ENCODE measurements at places on chromosomes 3 and 15.

DNA sequence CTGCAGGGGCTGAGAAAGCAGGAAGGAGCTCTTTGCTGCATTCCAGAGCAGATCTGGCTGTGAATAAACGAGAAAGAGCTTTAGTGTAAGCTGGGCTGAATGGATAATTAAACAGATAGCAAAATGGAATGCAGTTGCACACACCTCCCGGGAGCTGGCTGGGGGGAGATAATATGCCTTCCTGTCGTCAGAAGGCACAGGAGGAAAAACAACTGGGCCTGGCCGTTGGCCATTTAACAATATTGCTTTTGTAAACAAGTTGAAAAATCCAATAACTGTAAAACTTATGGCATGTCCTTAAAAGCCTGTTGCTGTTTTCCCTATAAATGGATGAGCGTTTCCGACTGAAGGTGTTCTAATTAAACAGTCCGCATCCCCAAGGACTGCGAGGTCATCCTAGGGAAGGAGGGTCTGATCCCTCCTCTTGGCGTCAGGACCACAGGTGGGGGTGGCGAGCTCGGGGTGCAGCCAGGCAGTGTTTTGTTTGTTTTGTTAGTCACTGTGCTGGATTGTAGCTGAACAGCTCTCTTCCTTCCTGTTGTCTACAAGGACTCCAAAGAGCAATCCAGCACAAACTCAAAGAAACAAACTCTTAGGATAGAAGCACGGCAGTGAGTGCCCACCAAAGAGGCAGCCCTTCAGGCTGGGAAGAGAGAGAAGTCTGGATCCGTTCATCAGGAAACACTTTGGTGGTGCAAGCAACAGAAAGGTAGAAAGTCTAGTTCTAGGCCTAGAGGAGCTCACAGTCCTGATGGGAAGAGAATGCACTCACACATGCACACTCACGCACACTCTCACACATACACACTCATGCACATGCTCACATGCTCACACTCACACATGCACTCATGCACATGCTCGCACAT is 133.4 kb upstream of the SMAD3 start:
- DNase-seq, result peak; percentile 3

GRCh38 chr3:151837057-151837456 is 23.1 kb downstream of the AADAC start:
- no peak for DNase-seq

- no peak for DNase-seq
Measured at GRCh38 chr3:139120086-139121056, 75.7 kb upstream of the PRR23C start.

GRCh38 chr3:141485641-141486495 is 959 bp upstream of the RASA2 start:
- DNase-seq, result no peak

DNA sequence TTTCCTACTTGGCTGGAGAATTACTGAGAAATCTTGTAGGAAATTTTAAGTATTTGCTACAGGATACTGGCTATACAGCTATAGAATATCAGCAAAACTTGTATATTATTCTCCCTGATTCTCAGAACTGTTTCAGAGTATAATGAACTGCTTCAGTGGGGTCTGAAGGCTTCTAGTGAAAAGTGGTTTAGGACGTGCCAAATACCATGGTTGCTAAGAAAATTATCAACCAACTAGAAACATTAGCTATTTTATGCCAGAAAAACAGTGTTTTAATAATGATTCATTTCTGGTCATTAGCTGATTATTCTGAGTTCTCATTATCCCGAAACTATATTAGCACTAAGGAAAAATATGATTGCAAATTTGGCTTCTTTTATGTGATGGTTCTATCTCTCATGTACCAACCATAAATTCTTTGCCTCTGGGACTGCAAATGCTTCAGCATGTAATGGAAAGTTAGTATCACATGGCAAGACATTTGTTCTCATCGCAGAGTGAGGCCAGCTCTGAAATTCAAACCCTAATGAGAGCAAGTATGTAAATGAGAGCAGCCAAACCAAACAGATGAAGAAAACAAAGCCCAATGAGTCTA is 11.0 kb upstream of the TSC22D2 start:
- no peak for DNase-seq

GRCh38 chr3:164332831-164333802 is 745.2 kb downstream of the SI start:
- DNase-seq, result no peak

DNA sequence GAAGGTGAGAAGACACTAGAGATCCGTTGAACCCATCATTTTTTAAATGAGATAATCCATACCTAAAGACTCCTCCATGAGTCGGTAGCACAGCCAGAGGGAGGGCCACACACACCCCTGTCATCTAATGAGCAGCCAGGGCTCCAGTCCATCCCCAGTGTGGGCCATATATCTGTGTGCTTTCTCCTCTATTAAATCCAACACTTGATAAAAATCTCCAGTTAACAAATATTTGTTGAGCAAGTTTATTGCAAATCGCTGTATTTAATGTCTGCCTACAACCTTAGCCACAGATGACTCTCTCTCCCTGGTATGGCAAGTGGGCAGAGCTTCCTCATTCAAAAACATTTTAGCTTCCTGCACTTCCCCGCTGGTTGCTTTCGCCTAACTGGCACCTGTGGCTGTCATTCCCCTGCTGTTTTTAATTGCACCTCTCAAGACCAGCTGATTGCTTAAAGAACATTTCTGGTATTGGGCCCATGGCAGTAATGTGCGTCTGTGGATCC is 82.8 kb downstream of the SMAD3 start:
- DNase-seq, result no peak

- no peak for DNase-seq
Measured at GRCh38 chr3:159645874-159646273, 342.8 kb upstream of the IL12A start.

DNA sequence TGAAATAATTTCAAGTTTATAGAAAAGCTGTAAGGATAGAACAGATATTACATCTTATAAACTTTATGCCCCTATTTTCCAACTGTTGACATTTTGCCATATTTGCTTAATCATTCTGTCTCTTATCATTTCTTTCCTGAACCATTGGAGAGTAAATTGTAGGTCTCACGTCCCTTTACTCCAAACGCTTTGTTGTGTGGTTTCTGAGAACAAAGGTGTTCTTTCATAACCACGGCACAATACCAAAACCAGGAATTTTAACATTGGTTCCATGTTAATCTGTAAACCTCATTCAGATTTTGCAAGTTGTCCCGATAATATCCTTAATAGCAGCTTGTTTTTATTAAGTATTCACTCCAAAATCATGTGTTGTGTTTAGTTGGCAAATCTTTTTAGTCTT is 134.8 kb downstream of the AKAP13 start:
- no peak for DNase-seq

GRCh38 chr3:122066331-122067213 is 11.4 kb downstream of the CD86 start:
- no peak for DNase-seq

- DNase-seq, result no peak
Measured at GRCh38 chr3:133713347-133713746, 32.8 kb upstream of the TF start.

DNA sequence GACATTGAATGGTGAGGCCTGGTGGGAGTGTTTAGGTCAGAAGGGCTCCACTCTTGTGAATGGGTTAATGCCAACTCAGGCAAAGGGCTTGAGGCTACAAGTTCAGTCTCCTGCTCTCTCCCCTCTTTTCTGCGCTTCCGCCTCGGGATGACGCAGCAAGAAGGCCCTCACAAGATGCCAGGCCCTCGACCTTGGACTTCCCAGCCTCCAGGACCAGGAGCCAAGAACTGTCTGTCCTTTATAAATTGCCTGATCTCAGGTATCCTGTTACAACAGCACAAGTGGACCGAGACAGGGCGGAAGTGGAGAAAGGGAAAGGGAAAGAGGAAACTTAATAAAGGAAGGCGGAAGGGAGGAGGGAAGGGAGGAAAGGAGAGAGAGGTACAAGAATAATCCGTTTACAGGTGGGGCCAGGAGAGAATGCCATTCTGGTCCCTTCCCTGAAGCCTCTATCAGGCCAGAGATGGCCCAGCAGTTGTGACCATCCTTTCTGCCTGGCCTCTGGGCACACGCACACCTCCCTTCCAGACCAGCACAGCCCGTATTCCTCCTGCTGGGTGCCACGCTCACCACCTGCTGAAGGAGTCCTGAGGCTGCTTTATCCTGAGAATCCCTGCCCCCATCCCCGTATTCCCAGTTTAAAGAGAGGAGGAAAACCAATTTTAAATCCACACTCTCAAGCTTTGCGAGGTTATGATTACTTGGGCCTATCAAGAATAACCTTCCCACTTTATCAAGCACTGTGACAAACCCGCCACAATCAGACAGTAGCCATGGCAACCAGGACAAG is 64.2 kb downstream of the OXNAD1 start:
- DNase-seq, result no peak

- DNase-seq, result no peak
Measured at GRCh38 chr15:65287520-65287855, 805 bp upstream of the PARP16 start.

DNA sequence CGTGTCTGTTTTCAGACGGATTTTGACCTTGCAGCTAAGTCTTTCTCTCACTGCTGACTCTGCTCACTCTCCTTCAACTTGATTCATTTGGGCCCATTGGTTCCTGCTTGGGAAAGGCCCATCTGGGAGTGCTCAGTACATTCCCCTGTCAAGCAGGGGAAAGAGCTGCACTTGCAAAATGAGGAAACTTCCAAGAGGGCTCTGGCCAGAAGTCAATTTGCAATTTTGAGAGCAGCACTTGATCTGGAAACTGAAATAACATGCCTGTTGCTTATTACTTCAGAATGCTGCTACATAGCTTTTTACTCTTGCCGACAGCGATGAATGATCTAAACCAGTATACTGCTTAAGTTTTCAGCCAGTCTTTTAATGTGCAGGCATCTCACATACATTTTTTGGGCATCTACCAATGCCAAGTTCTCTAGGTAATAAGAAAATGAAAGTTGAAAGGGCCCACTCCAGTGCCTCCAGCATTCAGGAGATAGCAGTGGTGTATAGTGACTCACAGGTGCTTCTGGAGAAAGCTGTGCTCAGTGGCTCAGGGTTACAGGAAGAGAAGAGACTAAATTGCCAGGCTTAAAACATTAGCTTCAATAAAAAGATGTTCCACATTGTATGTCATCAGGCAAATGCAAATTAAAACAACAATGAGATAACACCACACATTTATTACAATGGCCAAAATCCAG is 70.1 kb upstream of the RORA start:
- DNase-seq, result no peak
